Fibroblast of lung (primary cell): ENCODE measurements at places on chromosomes 6 and 20.

- no peak for DNase-seq
Measured at GRCh38 chr6:131997429-131998153, 46.4 kb upstream of the CCN2 start.

DNA sequence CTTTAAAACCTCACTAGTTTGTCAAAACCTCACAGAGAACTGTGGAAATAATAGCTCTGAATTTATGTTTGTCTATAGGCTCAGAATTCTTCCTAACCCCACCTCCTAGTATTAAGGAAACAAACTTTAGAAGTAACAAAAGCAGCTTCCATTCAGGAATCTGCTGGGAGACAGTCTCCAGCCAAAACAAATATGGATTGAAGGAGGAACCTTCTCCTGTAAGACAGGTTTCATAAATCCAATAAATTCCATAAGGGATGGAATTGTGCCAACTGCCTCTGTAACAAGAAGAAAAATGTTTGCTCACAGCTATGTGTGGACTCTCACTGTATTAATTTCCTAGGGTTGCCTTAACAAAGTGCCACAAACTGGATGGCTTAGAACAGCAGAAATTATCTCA lies 7.5 kb downstream of the SYCP2 start:
- no peak for DNase-seq

- no peak for DNase-seq
Measured at GRCh38 chr20:63433351-63433750, 39.1 kb downstream of the KCNQ2 start.

GRCh38 chr20:7637184-7637583 lies 303.1 kb downstream of the HAO1 start:
- no peak for DNase-seq

- DNase-seq = peak; percentile 4
Measured at GRCh38 chr6:127939442-127940066, 38.7 kb upstream of the THEMIS start.

DNA sequence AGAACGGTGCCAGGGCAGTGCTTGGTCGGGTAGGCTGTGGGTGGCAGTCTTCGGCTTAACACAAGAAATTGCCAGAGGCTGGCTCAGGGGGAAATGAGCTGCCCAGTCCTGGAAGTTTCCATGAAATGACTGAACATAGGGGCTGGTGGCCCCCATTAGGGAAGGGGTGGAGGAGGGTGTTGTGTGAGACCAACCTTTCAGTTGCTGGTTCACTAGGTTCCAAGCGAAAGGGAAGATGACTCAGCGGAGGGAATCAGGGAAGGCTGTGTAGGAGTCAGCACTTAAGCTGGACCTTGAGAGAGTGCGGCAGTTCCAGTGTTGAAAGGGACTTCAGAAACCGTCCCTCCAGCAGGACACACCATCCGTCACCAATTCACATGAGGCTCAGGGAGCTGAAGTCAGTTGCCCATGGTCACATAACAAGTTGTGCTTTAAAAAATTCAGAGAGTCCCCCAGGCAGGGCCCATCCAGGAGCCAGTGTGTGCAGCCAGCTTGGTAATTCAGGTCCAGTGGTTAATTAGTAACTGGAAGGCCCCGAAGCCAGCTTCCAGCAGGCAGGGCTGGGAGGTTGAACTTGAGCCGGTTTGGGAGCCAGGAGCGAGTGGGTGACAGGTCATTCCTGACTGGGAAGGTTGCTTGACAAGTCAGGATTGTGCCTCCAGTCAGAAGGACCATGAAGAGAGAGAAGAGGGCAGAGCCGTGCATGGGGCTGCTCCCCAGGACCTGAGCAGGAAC lies at the start of gene SGK2:
Gene SGK2, plus strand, starts transcription at position 616 of the 735 bp plus-strand sequence. CDS start 7,469 bp downstream, outside the sequence.
- DNase-seq = peak; percentile 67

GRCh38 chr6:110387986-110388385 lies 27.4 kb downstream of the DDO start:
- DNase-seq = no peak

DNA sequence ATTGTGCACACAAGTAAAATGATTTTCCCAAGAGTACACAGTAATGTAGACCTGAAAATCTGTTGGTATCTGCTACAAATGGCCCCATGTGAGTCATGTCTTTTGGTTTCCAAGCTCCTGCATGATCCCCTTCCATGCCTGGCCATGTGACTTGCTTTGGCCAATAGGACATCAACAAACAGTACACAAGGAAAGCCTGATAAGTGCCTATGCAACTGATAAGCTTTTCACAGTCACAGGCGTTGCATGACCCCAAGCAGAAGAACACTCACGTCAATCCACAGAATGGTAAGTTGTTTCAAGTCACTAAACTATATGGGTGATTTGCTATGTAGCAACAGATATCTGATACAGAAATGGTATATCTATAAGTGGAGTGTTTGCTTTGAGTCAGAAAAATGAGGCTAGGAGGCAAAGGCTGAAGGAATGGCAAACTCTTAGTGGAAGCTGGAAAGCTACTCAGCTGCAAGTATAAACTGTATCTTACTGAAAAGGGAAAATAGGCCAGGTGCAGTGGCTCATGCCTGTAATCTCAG lies 160.1 kb upstream of the BEND3 start:
- DNase-seq = no peak

DNA sequence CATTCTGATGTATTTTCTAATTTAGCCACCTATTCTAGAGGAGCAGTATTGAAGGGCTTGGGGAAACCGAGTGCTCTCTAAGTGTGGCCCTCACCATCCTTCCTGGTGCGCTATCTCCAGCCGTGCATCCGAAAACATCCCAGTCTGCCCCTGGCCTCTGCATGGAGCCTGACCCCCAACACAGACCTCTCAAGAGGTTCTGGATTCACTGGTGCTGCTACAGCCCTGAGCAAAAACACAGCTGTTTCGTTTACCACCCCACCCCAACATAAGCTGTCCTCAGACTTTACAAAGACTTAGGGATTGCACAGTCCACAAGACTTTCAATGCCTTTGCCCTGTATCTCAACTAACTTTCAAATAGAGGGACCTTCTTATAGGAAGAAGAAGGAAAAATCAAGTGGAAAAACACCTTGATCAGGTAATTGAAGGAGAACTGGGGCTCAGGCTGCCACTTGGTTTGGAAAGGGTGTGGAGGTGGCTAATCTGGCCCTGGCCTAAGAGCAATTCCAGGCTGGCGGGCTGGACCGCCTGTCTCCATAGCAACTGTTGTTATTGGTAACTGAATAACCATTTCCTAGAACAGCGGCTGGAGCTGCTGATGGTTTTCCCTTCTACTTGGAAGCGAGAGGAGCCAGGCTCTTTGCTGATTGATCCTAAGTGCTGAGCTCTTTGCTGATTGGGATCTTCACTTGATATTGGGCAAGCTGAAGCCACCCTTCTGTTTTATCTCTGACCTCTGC lies 90.2 kb upstream of the TOX2 start:
- DNase-seq = peak; percentile 64

DNA sequence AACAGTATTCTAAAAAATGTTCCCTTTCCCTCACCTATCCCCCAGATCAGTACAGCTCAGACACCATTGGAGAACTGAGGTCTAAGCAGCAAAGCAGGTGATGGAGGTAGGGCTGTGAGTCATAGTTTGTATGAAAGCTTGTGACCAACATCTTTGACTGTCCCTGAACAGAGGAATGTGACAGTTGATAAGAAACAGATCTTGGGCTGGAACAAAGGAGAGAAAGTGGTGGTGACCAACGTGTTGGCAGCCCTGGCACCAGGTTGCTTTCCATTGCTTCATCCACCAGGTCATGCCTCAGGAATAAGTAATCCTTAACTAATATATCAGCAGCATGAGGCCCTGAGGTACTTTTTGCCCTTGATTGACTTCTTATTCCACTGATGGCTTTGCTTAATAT lies 19.9 kb upstream of the CRIP3 start:
- DNase-seq = no peak

DNA sequence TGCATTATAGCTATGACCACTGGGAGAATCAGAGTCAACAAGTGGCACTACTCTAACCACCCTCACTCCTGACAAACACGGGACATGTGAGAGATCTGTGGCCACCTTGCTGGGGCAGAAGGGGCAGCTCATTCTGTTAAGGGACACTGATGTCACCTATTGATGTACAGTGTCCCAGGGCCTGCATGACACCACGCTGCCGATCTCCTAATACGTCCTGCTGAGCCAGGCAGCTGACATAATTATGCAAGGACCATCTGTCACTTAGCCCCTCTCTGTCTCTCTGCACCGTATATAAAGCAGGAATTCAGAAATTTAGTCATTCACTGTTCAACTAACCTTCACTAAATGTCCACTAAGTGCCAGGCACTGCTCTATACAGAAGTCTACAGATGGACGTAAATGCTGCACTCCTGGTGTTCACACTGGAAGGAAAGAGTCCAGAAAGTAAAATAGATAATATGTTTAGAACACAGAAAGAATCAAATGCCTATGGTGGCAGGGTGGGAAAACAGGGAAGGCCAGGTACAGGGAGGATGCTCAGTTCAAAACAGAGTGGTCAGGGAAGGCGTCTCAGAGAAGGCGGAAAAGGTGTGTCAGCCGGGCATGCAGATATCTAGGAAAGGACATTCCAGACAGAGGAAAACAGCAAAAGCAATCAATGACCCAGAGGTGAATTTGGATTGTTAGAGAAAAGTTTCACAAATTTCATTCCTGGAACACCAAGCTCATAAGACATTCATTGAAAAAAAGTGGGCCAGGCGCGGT lies 173.8 kb downstream of the ZNF217 start:
- DNase-seq = no peak

DNA sequence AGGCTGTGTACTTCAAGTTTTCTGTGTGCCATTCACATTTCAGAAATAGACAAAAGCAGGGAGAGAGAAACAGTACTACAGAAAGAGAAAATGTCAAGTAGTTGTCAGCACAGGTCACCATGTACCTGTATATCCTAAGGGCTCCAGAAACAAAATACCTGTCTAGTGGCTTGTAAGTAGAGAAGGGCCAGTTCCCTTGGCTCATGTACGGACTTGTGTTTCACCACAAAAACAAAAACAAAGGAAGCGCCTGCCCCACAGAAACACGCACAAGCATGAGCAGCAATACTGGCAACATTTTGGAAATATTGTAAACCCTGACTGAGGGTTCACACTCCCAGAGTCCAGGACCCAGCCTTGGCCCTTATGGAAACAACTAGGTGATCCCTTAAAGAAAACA lies 44.3 kb downstream of the CNKSR3 start:
- DNase-seq = no peak

- no peak for DNase-seq
Measured at GRCh38 chr6:37868447-37868825, 48.9 kb downstream of the ZFAND3 start.

DNA sequence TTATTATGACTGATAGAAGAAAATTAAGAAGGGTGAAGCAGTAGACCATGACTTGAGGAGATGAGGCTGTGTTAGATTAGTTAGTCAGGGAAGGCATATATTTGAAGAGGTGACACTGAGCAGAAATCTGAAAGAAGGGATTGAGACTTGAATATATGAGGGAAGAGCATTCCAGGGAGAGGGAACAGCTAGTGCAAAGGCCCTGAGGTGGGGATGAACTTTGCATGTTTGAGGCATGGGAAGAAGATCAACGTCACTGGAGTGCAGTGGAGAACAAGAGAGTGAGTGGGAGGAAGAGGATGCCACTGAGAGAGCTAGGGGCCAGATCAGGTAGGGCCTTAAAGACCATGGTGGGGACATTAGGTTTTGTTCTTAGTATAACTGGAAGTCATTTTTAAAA lies 119.0 kb downstream of the ZDHHC14 start:
- no peak for DNase-seq

GRCh38 chr6:17635568-17635967 lies 35.5 kb downstream of the FAM8A1 start:
- DNase-seq = no peak

DNA sequence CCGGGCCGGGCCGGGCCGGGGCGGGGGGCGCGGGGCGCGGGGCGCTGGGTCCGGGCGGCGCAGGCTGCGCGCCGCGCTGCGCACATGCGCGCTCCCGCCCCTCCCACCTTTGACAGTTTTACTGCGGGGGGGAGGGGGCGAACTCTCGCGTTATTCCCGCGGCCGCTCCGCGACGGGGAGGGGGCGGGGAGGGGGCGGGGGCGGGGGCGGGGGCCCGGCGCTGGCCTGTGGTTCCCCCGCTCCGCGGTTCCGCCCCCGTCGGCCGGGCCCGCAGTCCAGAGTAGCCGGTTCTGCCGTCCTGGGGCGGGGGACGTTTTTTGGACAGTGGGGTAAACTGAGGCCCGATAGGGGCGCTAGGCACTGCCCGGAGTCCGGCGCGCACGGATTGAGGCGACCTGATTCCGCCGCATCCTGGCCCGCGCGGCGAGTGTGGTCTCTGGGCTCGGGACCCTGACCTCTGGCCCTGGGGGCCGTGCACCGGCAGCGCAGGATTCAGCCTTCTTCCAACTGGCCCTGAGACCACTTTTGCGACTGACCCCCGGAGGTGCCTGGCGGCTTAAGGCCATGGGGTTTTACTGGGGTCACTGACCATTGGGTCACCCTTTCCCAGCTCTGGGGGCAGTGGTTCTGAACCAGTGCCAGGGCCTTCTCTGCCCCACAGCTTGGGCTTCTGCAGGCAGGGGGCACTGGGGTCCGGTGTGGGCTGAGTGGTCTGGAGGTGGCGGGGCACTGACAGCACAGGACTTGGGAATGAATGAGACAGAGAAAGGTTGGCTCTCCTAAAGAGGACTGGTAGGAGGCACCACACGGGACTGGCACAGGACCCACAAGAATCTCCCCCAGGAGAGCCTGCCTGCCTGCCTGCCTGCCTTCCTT lies at the start of gene ZNF512B:
Gene ZNF512B, minus strand, starts transcription at position 93 of the 876 bp plus-strand sequence. CDS start 1,980 bp downstream, outside the sequence.
- peak; percentile 66 for DNase-seq

DNA sequence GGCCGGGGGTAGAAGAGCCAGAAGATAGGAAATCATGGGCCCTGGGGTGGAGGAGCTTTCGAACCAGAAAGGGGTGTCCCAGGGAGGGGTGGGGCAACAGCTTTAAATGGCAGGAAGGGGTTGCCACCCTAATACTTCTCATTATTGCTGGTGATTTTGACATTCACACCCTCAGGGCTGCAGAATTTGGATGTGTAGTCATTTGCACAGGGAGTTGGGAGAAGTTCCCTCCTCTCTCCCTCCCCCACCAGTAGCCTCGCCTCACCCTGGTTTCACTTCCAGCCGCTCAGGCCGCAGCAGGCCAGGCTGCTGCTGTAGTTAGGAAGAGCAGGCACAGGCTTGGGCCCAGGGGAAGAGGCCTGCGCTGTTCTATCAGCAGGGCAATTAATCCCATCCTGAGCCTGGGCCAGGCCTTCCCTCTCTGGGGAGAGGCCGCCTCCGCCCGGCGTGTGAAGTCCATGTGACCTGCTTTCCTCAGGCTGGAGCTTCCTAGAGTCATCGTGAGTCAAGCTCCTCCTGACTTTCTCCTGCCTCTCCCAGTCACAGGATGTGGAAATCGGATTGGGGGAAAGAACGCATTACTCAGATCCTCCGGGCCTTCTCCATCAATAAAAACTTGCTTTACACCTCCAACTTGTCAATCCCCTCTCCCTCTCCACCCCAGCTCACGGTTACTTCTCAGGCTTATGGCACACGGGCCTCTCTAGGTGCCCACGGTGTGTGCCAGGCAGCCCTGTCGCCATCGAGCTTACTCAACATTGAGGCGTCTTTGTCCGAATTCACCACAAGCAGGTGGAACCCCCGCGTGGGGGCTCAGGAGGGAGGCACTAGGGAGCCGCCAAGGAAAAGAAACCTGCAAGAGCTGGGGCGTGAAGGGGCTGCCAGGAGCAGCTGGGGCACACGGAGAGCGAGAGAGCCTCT lies 7.8 kb downstream of the ADTRP start:
- peak; percentile 100 for DNase-seq

GRCh38 chr6:143621876-143622605 lies 55.7 kb upstream of the PHACTR2 start:
- peak; percentile 58 for DNase-seq

- DNase-seq = no peak
Measured at GRCh38 chr6:124064317-124065113, 260.9 kb downstream of the NKAIN2 start.

- peak; percentile 16 for DNase-seq
Measured at GRCh38 chr6:140494321-140495108, 1120.1 kb upstream of the CITED2 start.

- DNase-seq = peak; percentile 26
Measured at GRCh38 chr20:33211817-33212424, 5.2 kb upstream of the BPIFA3 start.
